ENCODE measurements at places on chromosomes 5 and 9.

GRCh38 chr5:64693636-64694035, 3.3 kb downstream of the SHISAL2B start:
- DNase-seq: peak; percentile 8

DNA sequence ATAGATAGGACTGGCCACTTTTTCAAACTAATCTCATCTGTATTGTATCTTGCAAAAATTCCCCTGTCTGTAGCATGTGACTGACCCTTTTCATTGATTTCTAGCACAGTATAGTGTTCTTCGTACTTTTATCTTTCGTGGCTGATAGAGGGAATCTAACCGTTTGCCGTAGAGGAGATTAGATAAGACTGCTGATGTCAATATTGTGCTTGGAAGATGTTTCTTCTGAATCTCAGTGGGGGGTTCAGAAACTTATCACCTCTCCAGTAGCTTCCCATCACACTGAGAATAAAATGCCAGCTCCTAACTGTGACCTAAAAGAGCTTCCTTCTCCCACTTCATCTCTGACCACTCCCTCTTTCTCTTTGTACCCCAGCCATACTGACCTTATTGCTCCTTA, 25.4 kb upstream of the ALDOB start:
- DNase-seq: no peak

- no peak for DNase-seq
Measured at GRCh38 chr9:35690614-35691333, 1.0 kb upstream of the TPM2 start.

DNA sequence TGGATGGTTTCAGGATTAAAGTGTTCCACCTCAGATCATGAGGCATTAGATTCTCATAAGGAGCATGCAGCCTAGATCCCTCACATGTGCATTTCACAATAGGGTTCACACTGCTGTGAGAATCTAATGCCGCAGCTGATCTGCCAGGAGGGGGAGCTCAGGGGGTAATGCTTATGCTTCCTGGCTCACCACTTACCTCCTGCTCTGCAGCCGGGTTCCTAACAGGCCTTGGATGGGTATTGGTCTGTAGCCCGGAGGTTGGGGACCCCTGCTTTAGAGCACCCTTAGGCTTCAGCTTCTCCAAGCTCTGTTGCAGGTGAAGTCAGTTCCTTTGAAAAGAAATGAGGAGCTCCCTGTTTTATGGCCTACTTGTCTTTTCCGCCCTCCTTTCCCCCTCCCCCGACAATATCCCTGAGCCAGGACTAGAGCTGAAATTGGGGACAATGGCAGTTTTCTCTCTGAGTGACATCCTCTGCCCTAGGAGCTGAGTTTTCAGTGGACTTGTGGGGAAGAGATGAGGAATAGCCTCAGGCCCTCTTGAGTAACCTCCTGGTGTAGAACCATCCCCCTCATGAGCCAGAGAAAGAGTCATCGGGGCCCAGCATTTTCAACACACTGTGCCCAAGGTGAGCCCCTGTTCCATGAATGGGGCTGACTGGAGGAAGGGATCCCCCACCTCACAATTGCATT, 16.2 kb upstream of the MAT2B start:
- no peak for DNase-seq

DNA sequence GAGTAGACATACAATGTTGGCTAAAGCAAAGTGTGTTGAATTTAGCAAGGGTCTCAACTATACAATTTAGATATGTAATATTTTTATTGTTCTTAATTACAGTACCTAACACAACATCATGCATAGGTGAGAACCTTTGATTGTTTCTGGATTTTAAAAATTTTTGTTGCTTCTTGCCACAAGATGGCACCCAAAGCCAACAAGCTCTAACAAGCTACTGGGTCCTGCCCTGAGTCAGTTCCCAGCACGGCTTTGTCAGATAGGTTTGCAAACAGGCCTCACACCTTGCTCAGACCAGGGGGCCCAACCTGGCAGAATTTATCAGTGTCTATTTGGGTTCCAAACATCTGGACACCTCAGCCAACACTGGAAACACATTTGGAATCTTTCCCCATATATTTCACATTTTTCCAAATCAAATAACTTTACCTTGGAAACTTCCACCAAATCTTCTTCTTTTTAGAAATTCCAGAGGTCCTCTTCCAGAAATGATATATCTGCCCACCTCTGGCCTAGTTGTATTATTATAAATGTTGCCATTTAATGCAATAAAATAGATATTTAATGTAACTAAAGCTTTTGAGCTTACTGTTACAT, 49.5 kb upstream of the EGFLAM start:
- DNase-seq: peak; percentile 17

DNA sequence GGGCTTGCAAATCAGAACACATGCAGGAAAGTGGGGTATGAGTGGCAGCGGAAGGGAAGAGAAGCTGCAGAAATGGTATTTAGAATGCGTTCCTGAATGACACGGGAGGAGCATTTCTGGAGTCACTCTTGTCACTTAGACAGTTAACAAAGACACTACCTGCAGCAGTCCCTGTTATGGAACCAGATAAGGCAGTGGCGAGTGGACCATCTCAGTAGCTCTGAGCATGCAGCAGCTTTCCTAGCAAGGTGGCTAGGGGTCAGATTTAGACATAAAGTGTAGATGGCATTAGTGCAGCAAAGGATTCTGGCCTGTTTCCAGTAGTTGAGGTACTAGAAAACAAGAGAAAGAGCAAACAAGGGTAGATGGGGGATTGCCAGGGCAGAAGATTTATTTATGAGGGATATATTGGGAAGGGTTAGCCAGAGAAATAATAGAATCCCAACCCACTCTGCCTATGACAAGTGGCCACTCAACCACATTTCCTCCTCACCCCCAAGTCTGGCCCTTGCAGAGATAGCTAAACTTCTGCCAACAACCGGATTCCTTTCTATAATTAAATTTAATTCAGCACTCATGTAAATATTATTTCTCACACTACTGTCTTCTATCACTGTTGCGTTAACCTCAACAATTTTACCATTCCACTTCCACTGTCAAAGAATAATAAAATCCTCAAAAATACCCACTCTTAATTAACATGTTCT, 201.6 kb downstream of the DCP2 start:
- no peak for DNase-seq

GRCh38 chr9:101027733-101028345, 688 bp upstream of the PLPPR1 start:
- DNase-seq: no peak

DNA sequence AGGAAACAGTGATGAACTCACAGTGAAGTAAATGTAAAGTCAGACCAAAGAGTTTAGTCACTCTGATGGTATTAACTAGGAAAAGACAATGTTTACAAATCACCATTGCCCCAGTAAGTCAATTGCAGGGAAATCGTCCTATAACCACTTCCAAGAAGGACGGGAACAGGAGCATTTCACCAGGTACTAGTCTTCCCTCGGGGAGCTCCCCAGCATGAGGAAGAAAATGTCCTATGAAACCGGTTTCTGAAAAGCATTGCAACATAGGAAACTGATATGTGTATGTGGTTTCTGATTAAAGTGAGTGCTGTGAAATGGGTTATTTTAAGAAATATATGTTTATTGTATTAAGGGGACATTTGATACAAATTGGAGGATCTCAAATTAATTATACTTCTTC, 626.7 kb upstream of the ADAMTS16 start:
- no peak for DNase-seq

GRCh38 chr5:157328277-157328912, 62.5 kb downstream of the CYFIP2 start:
- DNase-seq: no peak

DNA sequence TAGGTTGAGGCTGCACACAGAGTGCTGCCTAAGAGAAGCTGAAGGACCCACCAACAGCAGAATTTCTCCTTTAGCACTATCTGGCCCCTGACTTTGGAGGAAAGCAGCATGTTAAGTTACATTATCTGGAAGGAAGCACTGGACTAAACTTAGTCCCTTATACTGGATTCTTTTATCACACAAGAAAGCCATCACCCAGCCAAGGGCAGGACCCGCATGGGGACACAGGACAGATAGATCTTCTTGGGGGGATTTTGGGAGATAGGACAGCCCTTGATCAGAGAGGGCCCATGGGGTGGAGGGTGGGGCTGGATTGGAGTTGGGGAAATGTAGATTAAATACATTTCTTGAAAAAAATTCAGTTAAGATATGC, 14.4 kb downstream of the ANKRD33B start:
- DNase-seq: no peak

GRCh38 chr5:138528208-138528607, 14.8 kb downstream of the ETF1 start:
- DNase-seq: no peak

GRCh38 chr5:35246900-35247647, 16.8 kb upstream of the PRLR start:
- DNase-seq: no peak

DNA sequence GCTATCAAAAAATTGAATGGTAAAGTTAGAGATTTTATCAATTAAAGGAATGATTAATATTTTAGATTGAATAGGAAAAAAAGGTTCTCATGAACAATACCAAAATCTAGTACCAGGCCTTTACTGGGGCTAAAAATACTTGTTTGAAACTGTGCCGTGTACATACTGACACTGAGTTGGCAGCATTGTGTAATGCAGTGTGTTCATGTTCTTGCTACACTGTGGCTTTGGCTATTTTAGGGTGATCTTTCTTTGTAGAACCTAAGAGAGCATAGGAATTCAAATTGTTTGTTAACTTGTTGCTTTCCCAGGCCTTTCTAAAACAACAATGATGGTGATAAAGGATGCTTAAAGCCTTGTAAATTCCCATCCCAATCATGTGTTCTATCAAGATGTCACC, 80.9 kb downstream of the KIF4B start:
- DNase-seq: no peak

DNA sequence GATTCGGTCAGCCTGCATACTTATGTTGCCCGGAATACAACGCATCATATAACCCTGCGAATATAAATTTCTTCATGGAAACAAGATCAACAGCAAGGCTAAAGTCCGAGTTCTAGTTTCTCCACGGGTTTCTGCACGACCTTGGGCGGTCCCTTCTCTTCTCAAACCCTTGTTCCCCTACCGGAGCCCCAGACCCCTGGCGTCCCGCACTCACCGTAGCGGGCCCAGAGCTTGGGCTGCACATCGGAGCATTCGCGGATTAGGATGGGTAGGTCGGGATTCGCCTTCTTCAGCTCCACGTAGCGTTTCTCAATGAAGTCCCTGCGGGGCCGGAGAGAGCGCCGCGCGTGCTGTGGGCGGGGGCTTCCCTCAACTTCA, 399 bp downstream of the NDUFA2 start:
- DNase-seq: no peak
